ENCODE measurements at places on chromosomes 7 and 10.
A peak's percentile ranks its signal among the peaks of the same experiment; 100 is the strongest.

- H3K27ac ChIP-seq = peak overlapping the region; percentile 79
- no peak for DNase-seq
- H3K27me3 ChIP-seq = no peaks in the 10 kb centered on the region
- H3K4me1 ChIP-seq = peaks cover 8% of the 10 kb centered on the region
Observed at GRCh38 chr7:92809397-92809759, 27.0 kb downstream of the CDK6 start.

DNA sequence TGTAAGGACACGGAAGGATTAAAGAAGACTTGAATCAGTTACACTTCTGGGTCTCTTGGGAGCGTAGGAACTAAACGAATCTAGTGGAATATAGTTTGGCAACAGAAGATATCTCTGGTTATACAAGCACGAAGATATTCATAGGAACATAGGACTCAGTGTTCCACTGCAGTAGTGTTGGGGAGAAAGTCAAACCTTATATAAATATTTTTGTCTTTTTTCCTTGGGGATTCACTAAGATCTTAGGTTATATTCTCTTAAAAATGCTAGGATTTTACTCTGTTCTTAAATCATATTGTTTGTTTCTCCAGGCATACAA, 21.4 kb downstream of the PRKAR2B start:
- H3K4me1 ChIP-seq = peaks cover 10% of the 10 kb centered on the region
- H3K4me3 ChIP-seq = no peak overlapping the region
- H3K27ac ChIP-seq = no peak overlapping the region
- no peak for DNase-seq
- no peaks in the 10 kb centered on the region for H3K27me3 ChIP-seq
- H3K36me3 ChIP-seq = no peaks in the 10 kb centered on the region

- H3K27me3 ChIP-seq = no peaks in the 10 kb centered on the region
- H3K27ac ChIP-seq = no peak overlapping the region
- no peaks in the 10 kb centered on the region for H3K36me3 ChIP-seq
- H3K4me3 ChIP-seq = no peak overlapping the region
- H3K4me1 ChIP-seq = no peaks in the 10 kb centered on the region
- DNase-seq = no peak
Observed at GRCh38 chr10:124321433-124322089, 97.2 kb downstream of the OAT start.

DNA sequence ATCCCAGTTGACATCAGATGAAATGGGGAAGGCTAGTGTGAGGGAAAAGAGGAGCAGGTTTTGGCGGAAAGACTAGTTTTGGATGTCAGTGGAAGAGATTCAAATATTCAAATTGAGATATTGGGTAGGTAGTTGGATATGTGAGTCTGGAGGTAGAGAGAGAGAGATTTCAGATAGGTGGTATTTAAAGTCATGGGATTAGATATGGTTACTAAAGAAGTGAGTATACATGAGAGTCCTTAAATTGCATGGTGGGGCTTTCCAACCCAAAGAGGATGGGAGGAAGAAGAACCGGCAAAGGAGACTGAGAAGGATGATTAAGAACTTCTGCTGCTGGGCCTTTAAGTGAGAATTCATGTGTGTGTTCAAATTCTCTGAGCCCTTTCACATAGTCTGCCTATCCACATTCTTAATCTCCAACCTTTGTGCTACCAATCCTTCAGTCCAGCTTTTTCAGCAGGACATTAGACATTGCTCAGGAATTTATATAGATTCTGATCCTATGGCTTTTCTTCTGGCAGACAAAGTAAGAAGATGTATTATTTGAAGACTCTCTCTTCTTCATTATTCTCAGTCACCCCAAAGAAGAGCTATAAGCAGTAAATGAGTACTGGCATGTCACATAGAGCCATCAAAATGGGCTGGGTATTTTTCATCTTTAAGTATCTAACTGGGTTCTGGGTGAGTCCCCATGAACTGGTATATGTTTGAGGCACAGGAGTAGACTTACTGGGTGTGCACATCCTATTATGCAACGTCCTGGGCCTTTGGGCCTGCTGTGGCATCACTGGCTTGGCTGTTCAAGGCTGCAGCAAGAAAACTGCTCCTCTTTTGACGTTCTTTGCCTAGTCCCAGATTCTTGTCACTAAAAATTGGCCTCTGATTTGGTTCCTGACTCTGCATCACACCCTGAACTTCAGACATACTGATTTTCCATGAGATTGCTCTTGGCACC, 33.6 kb downstream of the ST7 start:
- no peaks in the 10 kb centered on the region for H3K36me3 ChIP-seq
- H3K27me3 ChIP-seq = no peaks in the 10 kb centered on the region
- no peak overlapping the region for H3K27ac ChIP-seq
- H3K4me1 ChIP-seq = no peaks in the 10 kb centered on the region
- H3K4me3 ChIP-seq = no peak overlapping the region
- no peak for DNase-seq

GRCh38 chr7:37901236-37901827, 15.3 kb downstream of the SFRP4 start:
- no peaks in the 10 kb centered on the region for H3K27me3 ChIP-seq
- peak; percentile 60 for DNase-seq
- H3K36me3 ChIP-seq = no peaks in the 10 kb centered on the region

- H3K4me1 ChIP-seq = no peaks in the 10 kb centered on the region
- no peak for DNase-seq
- no peak overlapping the region for H3K27ac ChIP-seq
- no peaks in the 10 kb centered on the region for H3K36me3 ChIP-seq
- H3K4me3 ChIP-seq = no peak overlapping the region
Observed at GRCh38 chr10:132151286-132151950, 35.3 kb upstream of the DPYSL4 start.

DNA sequence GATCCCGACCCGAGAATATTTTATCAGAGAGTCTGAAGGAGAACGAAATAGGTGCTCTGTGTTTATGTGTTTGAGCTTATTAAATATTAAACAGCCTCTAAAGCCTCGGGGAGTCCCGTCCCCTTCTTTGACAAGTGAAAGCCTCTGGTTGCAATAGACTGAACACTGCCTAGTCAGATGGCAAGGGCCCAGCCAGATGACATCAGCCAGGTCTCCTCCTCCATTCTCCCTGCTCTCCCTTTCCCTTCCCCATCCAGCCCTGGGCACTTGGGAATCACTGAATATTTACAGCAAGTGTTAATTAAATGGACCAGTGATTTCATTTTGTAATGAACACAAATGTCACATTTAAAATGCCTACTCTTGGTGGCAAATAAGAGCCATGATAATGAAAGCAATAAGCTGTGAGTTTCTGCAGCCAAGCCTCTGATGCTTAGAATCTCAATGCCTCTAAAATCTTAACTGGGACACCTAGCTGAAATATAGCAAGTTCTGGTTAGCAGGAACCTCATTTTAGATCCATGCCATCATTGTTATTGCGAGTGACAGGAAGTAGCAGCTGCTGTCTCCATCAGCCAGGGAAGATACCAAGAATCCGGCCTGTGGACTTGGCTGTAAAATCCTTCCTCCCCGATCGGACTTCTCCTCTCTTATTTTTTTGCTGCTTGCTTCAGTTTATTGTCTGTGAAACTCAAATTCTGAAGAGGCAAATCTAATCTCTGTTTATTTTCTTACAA, 202.1 kb downstream of the PRPF18 start:
- no peak overlapping the region for H3K4me3 ChIP-seq
- H3K27ac ChIP-seq = no peak overlapping the region
- DNase-seq = peak; percentile 70
- H3K27me3 ChIP-seq = no peaks in the 10 kb centered on the region

DNA sequence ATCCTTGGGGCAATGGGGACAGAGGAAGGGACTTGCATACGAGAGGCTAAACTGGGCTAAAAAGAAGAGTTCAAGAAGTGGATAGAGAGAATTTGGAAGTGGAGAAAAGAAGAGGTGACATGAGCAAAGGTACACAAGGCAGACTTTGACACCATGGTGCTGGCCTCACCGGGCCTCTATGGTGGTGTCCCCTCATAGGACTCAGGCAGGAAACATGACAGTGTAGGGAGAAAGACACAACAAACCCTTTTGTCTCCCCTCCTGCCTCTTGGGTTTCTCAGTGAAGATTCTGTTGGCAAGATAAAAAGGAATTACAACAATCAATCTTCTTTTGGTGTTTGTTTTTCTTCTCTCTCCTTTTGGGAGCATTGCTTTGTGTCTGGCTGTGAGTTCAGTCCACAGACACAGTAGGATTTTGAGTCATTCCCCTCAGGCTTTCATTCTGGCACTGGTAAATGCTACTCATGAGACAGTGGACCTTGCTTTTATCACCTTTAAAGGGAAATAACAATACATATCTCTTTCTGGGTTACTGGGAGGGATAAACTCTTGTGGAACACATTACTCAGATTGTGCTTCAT, 827.7 kb downstream of the TNS3 start:
- no peaks in the 10 kb centered on the region for H3K27me3 ChIP-seq
- DNase-seq = no peak
- no peak overlapping the region for H3K27ac ChIP-seq
- no peak overlapping the region for H3K4me3 ChIP-seq
- H3K36me3 ChIP-seq = no peaks in the 10 kb centered on the region

DNA sequence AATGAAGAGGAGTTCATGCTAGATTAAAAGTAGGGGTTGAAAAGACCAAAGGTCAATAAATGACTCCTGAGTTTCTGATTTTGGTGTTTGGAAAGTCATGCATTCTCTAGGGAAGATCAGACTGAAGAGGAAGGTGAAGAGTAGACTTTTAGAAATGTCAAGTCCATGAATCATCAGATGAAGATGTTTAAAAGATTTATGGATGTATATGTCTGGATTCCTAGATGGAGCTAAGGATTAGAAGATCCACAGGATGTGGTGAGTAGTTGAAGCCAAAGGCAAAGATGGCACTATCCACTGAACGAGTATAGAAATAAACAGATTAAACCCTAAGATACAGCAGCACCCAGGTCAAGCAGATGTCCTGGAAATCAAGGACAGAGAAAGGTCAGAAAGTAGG, 298.5 kb downstream of the GPAM start:
- H3K27me3 ChIP-seq = no peaks in the 10 kb centered on the region
- DNase-seq = no peak
- no peaks in the 10 kb centered on the region for H3K4me1 ChIP-seq
- H3K27ac ChIP-seq = no peak overlapping the region
- no peaks in the 10 kb centered on the region for H3K36me3 ChIP-seq

DNA sequence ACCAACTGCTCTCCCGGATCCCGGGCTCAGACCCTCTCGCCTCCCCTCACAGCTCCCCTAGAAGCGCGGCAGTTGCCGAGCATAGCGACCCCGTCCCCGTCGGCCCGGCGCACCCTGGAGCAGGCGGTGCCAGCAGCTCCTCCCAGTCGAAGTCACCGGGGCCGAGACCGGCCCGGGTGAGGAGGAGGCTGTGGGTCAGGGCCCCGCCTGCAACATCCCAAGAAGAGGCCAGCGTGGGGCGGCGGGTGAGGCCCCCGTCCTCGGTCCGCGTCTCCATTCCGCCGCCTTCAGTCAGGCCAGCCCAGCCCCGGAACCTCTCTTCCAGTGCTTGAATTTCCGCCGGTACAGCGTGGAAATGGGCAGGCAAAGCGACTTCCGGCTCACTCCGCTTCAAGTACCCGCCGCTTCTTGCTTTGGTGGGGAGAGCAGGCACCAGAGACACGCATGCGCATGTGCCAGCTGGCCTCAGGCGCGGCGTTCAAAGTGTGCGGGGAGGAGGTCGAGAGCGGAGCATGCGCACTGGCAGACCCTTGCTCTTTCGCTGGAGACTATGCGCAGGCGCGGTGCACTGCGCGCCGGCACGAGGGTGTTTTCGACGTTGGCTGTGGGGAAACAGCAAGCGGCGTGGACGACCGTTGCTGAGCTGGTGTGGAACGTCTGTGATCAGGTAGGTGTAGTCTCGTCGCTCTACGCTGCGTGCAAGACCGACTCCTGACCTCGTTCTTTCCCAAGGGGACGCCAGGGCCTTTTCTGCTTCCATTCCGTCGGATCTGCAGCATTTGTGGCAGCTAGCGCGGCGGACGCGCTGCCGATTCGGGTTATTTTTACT, at the start of gene C10orf88:
Gene C10orf88, minus strand, starts transcription at position 326 of the 829 bp plus-strand sequence. Its CDS starts 49 bp downstream, at position 277.
- peak within 1 kb of the TSS; percentile 50 for H3K4me3 ChIP-seq
- no peaks in the 10 kb centered on the region for H3K27me3 ChIP-seq
- no peaks in the 10 kb centered on the region for H3K4me1 ChIP-seq
- H3K36me3 ChIP-seq = no peaks in the 10 kb centered on the region
- H3K27ac ChIP-seq = peak within 1 kb of the TSS; percentile 77

DNA sequence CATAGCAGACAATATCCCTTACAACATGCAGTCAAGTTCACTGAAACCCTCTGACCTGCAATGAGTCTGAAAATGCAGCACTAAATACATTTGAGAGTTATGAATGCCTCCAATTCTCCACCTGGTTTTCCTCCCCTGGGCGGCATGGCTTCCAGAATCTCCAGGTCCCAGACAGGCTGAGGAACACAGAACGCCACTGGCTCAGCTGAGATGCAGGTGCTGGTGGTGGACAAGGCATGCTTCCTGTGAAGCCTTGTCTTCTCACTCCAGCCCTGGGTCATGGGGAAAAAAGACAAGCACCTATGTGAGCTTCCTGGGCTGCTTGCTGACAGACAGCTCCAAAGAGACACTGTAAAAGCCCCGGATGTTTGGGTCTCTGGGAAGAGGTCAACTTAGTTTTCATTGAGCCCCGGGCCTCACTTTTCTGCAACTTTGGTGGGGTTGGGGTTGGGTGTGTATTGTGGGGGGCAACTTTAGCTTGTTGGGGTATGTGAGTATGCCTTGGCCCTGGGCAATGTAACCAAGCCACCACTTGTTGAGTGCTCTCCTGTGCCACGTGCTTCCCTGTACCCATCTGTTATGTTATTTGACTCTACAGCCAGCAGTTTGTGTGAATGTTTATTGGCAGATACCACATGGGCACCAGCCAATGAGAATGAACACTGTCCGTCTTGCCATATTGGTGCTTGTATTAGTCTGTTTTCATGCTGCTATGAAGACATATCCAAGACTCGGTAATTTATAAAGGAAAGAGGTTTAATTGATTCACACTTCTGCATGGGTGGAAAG, 127.8 kb downstream of the EMX2 start:
- no peaks in the 10 kb centered on the region for H3K36me3 ChIP-seq
- H3K4me1 ChIP-seq = no peaks in the 10 kb centered on the region
- no peaks in the 10 kb centered on the region for H3K27me3 ChIP-seq
- no peak for DNase-seq
- no peak overlapping the region for H3K27ac ChIP-seq

DNA sequence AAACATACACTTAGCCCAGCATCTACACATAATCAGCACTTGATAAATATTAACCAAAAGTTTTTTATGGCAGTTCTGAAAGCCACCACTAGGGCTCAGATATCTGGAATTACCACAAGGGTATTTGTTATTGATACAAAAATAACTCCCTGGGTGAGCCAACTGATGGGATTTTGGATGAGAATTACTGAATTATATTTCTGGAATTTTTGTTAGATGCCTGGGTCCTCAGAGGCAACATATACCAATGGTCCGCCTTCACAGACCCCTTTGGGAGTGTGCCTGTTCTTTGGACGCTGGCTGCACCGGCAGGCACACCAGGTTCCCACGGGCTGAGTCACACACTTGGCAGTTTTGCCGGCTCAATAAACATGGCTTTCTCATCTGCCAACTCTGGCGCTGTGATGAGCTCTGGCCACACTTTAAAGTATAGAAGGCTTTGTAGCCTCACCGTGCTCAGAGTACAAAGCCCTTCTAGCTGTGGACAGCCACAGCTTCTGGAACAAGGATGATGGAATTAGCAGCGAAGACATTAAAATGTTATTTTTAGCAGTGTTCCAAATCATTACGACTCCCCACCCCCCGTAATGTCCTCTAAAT, 24.5 kb upstream of the EEPD1 start:
- DNase-seq = peak; percentile 88
- H3K4me3 ChIP-seq = no peak overlapping the region
- H3K27ac ChIP-seq = no peak overlapping the region
- H3K27me3 ChIP-seq = no peaks in the 10 kb centered on the region

GRCh38 chr10:1190052-1190395, 133.8 kb downstream of the WDR37 start:
- no peaks in the 10 kb centered on the region for H3K27me3 ChIP-seq
- no peaks in the 10 kb centered on the region for H3K36me3 ChIP-seq
- H3K4me3 ChIP-seq = no peak overlapping the region
- H3K27ac ChIP-seq = no peak overlapping the region
- no peaks in the 10 kb centered on the region for H3K4me1 ChIP-seq
